ENCODE measurements at places on chromosomes 7 and 10. TPM values are rescaled to one million over a fixed set of nuclear protein-coding genes. Genes with fewer than 3 reads are reported as not detected.

The CFAP69 gene
- 0.72 TPM for total RNA-seq

The TMEM139 gene
- not detected for total RNA-seq

The IGFBP1 gene
- not detected for total RNA-seq

The PCLO gene
- total RNA-seq = under 0.01 TPM

The ICA1 gene
- total RNA-seq = not detected

The IDI2 gene
- not detected for total RNA-seq

The ERVW-1 gene
- not detected for total RNA-seq

The MBL2 gene
- total RNA-seq = not detected

The STARD3NL gene
- total RNA-seq = 69.7 TPM

The CDNF gene
- total RNA-seq = 0.83 TPM

The CPXM2 gene
- total RNA-seq = not detected

The FZD8 gene
- 3.6 TPM for total RNA-seq

The ZNF485 gene
- 3.1 TPM for total RNA-seq

DNA sequence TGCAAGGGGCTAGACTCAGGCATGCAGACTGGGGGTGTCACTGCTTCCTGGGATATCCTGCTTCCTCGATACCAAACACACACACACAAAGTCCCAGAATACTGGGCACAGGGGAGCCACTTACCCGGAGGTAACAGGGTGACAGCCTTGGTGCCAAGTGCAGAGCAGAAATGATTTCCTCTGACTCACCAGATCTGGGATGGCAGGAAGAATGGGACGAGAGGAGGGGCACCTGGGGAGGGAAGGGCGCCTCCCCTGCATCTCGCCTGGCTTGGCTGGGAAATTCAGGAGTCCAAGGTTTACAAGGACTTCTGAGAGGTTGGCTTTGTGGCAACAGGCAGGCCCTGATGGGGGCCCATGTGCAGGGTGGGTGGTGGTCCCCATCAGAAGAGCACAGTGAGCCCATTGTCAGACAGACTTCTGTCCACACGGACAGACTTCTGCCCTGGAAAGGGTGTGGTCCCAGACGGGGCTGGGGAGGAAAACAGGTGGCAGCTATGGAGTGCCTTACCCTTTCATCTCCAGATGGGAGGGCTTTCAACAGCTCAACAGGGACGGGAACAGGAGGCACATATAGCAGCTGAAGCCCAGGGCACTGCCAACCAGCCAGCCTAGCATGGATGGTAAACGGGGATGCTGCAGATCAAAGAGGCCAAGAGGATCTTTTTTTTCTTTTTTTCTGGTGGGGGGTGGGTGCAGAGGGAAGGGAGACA lies 9.7 kb upstream of the CCL24 start:
- H3K27ac ChIP-seq = no peak overlapping the region
- H3K27me3 ChIP-seq = peaks cover 21% of the 10 kb centered on the region
- H3K4me3 ChIP-seq = no peak overlapping the region
- H3K36me3 ChIP-seq = no peaks in the 10 kb centered on the region
- no peak for DNase-seq

- no peak for DNase-seq
- H3K4me1 ChIP-seq = peaks cover 10% of the 10 kb centered on the region
- H3K36me3 ChIP-seq = peaks cover 2% of the 10 kb centered on the region
- no peak overlapping the region for H3K27ac ChIP-seq
- H3K27me3 ChIP-seq = no peaks in the 10 kb centered on the region
- no peak overlapping the region for H3K4me3 ChIP-seq
Measured at GRCh38 chr7:84113906-84114850, 80.4 kb downstream of the SEMA3A start.

- no peak for DNase-seq
- H3K27me3 ChIP-seq = no peaks in the 10 kb centered on the region
- H3K27ac ChIP-seq = no peak overlapping the region
- no peaks in the 10 kb centered on the region for H3K36me3 ChIP-seq
- H3K4me3 ChIP-seq = no peak overlapping the region
Measured at GRCh38 chr7:122488241-122488640, 183.7 kb upstream of the FEZF1 start.

DNA sequence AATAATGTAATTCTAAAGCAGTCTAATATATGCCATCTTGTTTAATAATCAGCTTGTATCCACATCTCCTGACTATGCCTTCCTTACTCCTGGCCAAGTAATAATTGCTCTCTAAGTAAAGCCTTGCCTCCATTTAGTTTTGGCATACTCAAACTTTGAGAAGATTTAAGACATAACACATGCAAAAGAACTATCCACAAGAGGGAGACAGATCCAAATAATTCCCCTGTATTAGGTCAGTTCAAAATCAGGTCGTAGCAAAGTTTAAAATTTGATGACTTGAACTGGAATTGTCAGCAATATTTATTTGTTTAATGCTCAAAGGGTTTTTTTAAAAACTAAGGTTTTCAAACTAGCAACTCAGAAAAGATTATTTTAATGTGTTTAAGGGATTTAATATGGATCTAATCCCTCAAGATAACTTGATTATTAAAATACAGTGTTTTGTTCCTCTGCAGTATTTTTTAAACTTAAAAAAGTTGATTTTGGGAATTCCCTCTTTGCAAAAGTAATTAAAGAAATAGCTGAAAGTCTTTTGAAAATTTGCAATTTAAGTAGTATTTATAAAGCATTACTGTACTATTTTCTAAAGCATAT lies 95.3 kb downstream of the HDAC9 start:
- DNase-seq = peak; percentile 67
- no peak overlapping the region for H3K27ac ChIP-seq
- H3K36me3 ChIP-seq = no peaks in the 10 kb centered on the region
- no peak overlapping the region for H3K4me3 ChIP-seq

DNA sequence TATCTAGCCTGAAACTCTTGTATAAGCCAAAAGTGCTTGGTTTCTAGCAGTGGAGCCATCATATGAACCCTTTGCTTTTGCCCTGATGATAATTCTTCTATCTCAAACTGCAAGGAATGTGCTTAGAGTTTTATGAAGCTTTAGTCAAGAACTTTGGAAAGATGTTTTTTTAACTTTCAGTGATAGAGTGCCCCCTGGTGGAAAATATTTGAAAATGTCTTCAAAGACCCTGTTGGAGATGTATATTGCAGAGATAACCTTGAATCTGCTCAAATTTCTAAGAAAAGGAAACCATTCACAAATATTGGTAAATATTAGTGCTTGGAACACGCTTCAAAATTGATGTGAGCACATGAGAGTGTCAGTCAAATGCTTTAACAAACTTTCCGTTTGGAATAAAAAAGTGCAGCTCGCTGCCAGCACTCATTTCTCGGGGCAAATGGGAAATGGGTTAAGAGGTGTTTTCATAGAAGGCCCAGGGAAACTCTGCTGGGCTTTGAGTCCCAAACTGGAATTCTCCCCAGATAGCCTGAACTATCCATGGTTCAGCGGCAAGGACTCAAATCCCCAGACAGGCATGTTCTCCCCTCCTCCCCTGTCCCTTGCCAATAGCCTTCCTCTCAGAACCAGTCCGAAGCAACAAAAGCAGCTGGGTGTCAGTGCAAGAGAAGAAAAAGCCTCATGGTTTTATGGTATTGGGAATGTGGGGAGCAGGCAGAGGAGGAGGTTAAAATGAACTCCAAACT lies 129.3 kb downstream of the MYOF start:
- H3K4me1 ChIP-seq = 0 out of 2 replicates have a peak, but pooled peaks cover 1% of the 10 kb centered on the region
- peak; percentile 52 for DNase-seq
- H3K4me3 ChIP-seq = no peak overlapping the region
- H3K36me3 ChIP-seq = peaks cover 62% of the 10 kb centered on the region

DNA sequence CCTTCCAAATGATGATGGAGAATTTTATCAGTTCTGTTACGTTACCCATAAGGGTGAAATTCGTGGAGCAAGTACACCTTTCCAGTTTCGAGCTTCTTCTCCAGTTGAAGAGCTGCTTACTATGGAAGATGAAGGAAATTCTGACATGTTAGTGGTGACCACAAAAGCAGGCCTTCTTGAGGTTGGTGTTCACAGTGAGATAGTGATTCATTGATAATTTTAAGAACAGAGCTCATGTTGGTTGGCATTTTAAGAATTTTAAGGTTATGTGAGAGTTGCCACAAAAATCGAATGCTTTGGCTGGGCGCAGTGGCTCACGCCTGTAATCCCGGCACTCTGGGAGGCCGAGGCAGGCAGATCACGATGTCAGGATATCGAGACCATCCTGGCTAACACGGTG lies 25.9 kb downstream of the TAX1BP1 start:
- H3K4me3 ChIP-seq = no peak overlapping the region
- peaks cover 4% of the 10 kb centered on the region for H3K4me1 ChIP-seq
- no peak for DNase-seq

DNA sequence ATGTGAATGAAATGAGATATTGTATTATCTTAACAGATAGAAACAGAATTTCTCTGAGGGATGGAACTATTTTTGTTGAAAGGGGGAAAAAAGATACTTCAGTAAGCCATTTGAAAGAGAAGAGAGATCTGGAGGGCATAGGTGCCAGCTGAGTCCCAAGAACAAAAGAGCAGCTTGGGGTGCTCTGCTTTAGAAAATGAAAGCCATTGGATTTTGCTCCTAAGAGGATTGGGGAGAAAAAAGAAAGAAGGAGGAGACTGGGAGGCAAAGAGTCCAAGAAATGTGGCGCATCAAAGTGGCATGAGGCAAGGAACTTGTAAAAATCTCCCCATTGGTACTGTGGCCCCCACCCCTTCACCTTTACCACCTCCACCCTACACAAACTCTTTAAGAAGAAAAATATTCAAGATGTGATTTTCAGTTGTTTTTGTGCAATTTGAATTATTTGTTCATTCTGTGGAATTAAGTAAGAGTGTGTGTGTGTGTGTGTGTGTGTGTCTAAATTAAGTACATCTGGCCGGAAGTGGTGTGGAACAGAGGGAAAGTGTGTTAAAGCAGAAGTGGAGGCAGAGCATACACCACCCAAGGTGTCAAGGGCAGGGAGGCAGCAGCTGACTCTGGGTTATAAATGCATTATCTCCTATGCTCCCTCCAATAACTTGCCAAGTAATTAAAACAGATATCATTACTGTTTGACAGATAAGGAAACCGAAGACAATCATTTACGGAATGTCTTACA lies 9.9 kb upstream of the GNAI1 start:
- DNase-seq = no peak
- no peaks in the 10 kb centered on the region for H3K27me3 ChIP-seq
- no peaks in the 10 kb centered on the region for H3K36me3 ChIP-seq

DNA sequence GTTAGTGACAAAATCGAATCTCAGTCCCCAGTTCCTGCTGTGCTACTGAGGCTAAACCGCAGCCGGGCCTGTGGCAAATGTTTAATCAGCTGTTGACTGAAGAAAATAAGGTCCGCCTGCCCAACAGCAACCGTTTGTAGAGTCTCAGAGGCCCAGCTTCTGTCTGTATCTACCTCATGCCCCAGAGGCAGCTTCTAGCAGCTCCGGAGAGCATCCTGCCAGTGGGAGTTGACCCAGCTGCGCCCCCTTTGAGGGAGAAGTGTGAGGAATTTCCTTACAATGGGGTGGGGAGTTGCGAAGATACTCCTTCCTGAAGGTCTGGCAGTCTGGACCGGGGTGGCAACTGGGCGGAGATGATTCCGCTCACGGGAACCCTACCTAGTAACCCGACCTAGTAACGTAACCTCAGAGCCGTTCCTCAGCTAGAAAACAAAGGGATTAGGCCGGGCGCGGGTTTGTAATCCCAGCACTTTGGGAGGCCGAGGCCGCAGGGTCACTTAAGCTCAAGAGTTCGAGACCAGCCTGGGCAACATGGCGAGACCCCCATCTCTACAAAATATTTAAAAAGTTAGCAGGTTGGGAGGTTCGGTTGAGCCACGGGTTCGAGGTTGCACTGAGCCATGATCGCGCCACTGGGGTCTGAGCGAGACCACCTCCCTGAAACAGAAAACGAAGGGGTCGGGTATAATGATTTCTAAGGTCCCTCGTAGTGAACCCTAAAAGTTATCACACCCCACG lies 846 bp upstream of the ZNF775 start:
- peak overlapping the region; percentile 81 for H3K27ac ChIP-seq
- peak overlapping the region; percentile 68 for H3K4me3 ChIP-seq
- H3K27me3 ChIP-seq = no peaks in the 10 kb centered on the region
- peaks cover 11% of the 10 kb centered on the region for H3K36me3 ChIP-seq
- peak; percentile 57 for DNase-seq

DNA sequence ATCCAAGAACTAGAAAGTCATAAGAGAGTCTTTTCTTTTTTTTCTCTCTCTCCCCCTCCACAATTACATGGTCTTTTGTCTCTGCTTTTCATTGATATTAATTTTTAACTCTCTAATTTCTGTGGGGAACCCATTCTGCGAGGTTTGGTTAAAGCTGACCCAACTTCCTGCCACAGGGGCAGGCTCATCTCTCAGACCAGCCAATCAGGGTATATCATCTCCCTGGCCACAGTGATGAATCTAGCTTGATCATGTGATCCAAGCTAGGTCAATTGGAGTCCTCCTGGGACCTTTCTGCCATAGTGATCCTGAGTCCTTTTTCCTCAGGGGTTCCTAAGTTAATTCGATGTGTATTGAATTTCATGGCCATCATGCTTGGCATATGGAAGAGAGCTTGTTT lies 38.0 kb upstream of the TRUB1 start:
- no peaks in the 10 kb centered on the region for H3K4me1 ChIP-seq
- H3K4me3 ChIP-seq = no peak overlapping the region

GRCh38 chr7:2959828-2960599 lies 83.7 kb downstream of the CARD11 start:
- H3K27ac ChIP-seq = no peak overlapping the region
- DNase-seq = no peak
- no peaks in the 10 kb centered on the region for H3K36me3 ChIP-seq
- H3K4me3 ChIP-seq = no peak overlapping the region

DNA sequence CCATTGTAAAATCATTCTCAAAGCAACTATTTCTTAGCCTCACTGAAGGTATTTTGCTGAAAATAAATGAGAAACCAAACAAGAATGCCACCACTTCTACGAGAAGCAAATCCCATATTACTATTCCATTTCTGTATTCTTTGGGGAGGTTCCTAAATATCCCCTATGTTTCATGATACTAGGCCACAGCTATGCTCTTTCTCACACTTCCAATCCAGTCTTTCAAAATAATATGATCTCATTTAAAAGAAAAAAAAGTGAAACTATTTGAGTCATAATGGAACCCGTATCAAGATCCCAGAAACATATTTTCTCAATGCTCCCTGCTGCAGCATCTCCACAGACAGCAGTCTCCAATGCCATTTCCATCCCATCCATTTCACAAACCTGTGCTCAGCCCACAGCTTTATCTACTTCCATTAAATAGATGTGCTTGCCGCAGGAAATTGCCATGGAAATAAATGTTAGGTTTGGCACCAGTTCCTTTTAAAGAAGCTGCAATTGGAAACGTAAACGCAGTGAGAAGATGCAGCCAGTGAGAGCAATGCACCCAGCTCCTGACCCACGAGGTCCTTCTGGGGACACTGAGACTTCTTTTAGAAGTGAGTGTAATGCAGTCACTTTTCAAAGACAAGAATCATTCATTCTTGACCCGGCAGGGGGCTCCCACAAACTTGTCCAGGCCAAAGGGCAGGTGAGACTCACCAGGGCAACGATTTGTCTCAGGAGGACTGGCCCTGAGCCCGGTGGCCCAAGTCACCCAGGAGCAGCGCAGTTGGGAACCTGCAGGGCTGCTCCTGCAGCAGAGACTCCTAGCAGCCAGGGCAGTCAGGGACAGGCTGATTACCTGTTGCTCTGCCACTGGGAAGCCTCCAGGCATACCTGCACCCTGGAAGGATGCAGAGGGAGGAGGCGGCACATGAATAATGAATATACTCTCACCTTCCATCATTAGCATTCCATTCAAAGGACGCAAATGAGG lies 99.6 kb downstream of the C10orf90 start:
- H3K27ac ChIP-seq = no peak overlapping the region
- no peak overlapping the region for H3K4me3 ChIP-seq
- peaks cover 2% of the 10 kb centered on the region for H3K4me1 ChIP-seq
- H3K36me3 ChIP-seq = no peaks in the 10 kb centered on the region
- no peak for DNase-seq

- no peak overlapping the region for H3K27ac ChIP-seq
- no peak overlapping the region for H3K4me3 ChIP-seq
- H3K27me3 ChIP-seq = no peaks in the 10 kb centered on the region
- peaks cover 26% of the 10 kb centered on the region for H3K4me1 ChIP-seq
- H3K36me3 ChIP-seq = peaks cover 2% of the 10 kb centered on the region
Measured at GRCh38 chr10:69334302-69335062, 56.2 kb downstream of the HK1 start.

Measured in IMR-90 (cell line).